Ascending aorta (tissue), 2 donors: ENCODE measurements at places on chromosomes 3 and 15.

DNA sequence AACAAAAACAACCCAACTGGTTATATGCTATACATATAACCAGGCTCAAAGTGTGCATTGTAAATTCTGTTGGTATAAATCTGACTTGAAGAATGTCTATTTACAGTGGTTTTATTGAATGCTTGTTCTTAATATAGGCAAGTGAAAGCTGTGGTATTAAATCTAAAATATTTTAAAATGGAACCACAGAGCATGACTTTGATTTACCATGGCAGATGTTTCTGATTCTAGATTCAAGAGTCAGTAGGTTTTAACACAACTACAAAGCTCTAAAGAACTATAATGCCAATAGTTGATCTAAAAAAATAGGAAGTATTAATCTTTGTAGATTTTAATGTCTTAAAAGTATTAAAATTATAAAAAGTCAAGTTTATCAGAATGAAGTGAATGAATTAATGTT, 141.9 kb upstream of the PLSCR5 start:
- H3K4me3 ChIP-seq, result no peak overlapping the region
- no peaks in the 10 kb centered on the region for H3K27me3 ChIP-seq
- no peak for DNase-seq
- no peaks in the 10 kb centered on the region for H3K4me1 ChIP-seq
- no peaks in the 10 kb centered on the region for H3K36me3 ChIP-seq

GRCh38 chr15:78323693-78324092, 16.5 kb upstream of the CRABP1 start:
- H3K27me3 ChIP-seq, result no peaks in the 10 kb centered on the region
- no peak overlapping the region for H3K27ac ChIP-seq

GRCh38 chr3:98259707-98260106, 4.3 kb upstream of the OR5H6 start:
- no peaks in the 10 kb centered on the region for H3K4me1 ChIP-seq
- no peaks in the 10 kb centered on the region for H3K36me3 ChIP-seq
- DNase-seq, result no peak
- no peak overlapping the region for H3K4me3 ChIP-seq
- H3K27ac ChIP-seq, result no peak overlapping the region

- peak overlapping the region; percentile 84 for H3K27ac ChIP-seq
- H3K4me3 ChIP-seq, result no peak overlapping the region
- peaks cover 72% of the 10 kb centered on the region for H3K4me1 ChIP-seq
- H3K27me3 ChIP-seq, result no peaks in the 10 kb centered on the region
Measured at GRCh38 chr15:90560229-90560776, 30.6 kb downstream of the CRTC3 start.

- peak overlapping the region; percentile 81 for H3K27ac ChIP-seq
- H3K36me3 ChIP-seq, result no peaks in the 10 kb centered on the region
- no peak for DNase-seq
- H3K4me1 ChIP-seq, result peaks cover 13% of the 10 kb centered on the region
Measured at GRCh38 chr15:31237043-31237324, 89.7 kb upstream of the KLF13 start.

- no peaks in the 10 kb centered on the region for H3K27me3 ChIP-seq
- H3K27ac ChIP-seq, result no peak overlapping the region
- no peaks in the 10 kb centered on the region for H3K4me1 ChIP-seq
- H3K36me3 ChIP-seq, result no peaks in the 10 kb centered on the region
- no peak for DNase-seq
- H3K4me3 ChIP-seq, result no peak overlapping the region
Measured at GRCh38 chr3:173702561-173702960, 305.0 kb downstream of the NLGN1 start.

DNA sequence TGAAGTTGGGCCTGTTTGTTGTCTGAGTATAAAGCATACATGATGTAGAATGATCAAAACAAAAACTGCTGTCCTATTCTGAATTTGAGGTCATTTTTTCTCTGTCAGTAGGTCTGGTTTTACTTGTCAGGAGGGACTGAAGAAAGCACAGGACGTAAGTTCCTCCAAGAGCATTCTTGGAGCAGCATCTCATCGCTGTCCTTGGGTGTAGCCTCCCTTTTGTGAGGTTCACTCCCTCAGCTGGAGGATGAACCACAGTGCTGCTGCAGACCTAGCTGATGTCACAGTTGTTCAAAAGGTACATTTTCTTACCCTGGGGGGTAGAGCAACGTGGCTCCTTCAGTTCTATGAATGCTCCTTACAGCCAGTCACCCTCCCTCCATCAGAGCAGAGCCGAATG, 490.0 kb upstream of the TBL1XR1 start:
- H3K27ac ChIP-seq, result no peak overlapping the region
- no peaks in the 10 kb centered on the region for H3K36me3 ChIP-seq
- no peak overlapping the region for H3K4me3 ChIP-seq

- no peaks in the 10 kb centered on the region for H3K4me1 ChIP-seq
- H3K27me3 ChIP-seq, result no peaks in the 10 kb centered on the region
- no peak for DNase-seq
- no peaks in the 10 kb centered on the region for H3K36me3 ChIP-seq
Measured at GRCh38 chr3:113225286-113225685, 13.9 kb downstream of the BOC start.

DNA sequence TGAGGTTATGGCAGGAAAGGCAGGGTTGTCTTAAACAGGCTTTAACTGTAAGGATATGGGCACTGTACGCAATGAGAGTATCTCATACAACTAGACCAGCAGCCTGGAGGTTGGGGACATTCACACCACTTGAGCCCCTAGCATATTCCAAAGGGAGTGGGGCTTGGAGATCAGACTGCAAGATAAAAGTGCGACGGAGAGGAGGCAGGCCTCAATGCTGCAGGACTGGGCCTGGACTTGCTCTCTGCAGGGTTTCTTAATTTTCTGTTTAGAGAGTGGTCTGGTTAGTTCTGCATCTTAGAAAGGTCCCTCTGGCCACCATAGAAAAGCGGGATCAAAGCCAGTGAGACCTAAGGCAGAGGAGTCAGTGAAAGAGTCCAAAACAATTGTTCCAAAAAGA, 357.7 kb upstream of the NR2F2 start:
- no peak overlapping the region for H3K4me3 ChIP-seq
- no peaks in the 10 kb centered on the region for H3K36me3 ChIP-seq
- DNase-seq, result no peak
- H3K27ac ChIP-seq, result no peak overlapping the region

DNA sequence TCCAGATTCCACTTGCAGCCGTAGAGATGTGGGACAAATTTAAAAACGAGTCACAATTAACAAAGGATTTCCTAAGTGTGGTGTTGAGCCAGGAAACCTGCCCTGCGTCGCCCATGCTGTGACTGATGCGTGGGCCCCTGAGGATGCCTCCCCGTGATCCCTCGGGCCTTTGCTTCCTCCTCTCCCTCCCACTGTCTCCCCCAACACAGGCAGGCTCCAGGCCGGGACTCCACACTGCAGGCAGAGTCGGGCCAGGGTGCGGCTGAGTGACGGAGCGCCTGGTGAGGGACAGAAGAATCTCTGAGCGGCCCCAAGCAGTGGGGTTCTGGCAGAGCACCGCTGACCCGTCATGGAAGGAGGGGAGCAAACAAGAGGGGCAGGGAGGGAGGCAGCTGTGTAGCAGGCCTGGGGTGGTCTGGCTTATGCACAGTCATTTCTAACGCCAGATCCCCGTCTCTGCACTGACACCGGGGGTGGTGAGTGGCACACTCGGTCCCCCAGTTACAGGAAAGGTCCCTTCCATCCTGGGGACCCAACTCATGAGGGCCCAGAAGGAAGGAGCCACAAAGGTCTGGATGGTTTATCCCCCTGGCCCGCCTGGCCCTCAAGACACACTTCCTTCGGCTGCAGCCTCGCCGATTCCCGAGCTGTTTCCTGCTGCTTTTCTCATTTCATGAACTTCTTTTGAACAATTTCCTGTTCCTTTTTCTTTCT, 91.0 kb downstream of the XXYLT1 start:
- H3K27ac ChIP-seq, result no peak overlapping the region
- H3K27me3 ChIP-seq, result no peaks in the 10 kb centered on the region
- no peaks in the 10 kb centered on the region for H3K36me3 ChIP-seq
- no peak overlapping the region for H3K4me3 ChIP-seq
- DNase-seq, result no peak
